Right lobe of liver (tissue), 6 donors: ENCODE measurements at places on chromosomes 16 and 17.

DNA sequence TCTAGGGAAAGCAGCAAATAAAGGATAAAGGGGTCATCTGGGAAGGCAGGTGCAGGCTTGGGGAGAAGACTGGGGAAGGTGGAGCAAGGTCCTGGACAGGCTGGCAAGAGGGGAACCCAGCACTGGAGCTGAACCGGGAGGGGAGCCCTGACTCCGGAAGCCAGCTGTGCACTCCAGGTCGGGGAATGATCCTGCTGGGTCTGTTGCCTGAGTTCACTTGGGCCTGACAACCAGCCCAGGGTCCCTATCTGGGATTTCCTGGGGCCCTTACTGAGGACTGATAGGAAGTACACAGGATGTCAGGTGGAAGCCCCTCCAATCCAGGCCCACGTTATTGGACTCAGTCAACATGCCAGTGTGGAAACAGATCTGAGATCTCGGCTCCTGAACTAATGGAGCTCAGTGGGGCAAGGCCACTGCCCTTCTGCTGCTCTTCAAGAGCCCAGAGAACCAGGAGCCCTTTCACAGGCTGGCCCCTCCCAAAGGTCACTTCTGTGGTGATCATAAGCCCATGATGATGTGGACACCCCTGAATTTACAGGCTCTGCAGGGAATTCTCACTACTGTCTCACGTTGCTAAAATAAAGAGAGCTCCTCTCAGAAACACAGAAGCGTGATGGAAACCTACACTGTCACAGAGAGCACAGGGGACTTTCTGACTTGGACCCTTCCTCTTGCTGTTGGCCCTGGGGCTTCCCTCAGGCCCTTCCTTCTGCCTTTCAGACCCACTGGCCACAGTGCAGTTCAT, 19.9 kb upstream of the PITPNM3 start:
- no peak for DNase-seq

DNA sequence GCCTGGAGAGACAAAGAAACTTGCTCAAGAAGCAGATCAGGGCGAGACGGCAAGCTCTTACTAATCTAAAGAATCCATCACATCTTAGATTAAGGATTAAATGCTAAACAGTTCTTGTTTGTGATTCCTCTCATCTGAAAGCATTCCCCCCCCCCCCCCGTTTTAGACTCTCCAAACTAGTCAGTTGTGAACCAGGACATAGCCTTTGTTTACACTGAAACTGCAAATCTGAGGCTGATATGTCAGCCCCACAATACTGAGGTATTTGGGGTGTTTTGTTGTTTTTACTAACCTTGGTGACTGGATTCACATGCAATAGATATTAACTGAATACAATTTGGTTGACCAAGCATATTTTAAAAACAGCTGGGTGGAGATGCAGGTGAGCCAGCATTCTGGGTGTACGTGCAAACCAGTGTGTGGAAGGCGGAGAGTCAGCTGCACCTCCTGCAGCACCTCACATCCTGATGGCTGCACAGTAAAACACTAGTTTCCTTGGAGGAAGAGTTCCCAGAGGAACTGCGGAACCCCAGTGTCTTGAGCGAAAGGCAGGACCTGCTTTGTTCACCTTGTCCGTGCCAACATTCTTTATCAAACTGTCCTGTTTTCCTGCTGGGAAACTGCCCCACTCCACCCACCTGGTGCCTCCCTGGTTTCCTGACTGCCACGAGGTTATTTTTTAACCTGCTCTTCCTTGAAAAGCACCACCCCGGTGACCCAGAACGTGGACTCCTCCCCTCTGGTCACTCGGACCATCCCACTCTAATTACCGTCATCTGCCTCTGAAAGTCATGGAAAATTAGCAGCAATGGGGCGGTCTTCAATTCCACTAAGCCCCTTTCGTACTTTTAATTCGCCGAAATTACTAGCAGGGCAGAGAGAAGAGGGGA, 1.2 kb upstream of the YPEL2 start:
- peak; percentile 93 for DNase-seq

DNA sequence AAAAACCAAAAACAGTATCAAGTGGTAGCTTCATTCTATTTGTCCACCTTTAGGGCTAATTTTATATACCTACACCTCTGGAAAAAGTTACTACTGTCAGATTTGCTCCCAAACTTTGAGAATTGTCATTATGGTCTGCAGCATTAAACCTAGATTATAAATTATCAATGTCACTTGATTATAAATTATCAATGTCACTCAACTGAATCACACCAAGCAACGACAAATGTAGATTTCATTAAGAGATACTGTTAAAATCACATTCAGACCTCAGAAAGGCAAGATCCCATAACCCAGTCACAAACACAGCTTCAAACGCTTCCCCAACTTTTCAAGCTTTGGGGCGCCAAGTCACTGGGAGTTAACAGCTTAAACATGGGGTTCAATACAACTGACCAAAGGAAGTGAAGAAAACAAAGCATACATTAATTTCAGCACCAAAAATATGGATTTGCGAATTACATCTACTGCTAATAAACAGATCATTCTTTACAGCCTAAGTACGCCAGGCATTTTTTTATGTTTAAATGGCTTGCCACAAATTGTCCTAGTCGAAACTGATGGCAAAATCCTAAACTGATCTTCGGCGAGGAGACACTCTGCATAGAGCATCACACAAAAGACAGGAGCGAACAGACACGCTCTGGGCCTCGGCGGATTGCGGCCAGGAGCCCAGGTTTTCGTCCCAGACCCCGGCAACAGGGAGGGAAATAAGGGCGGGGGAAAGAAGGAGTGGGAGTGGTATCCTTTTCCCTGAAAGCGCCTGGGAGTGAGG, 981 bp downstream of the GLG1 start:
- no peak for DNase-seq

- DNase-seq, result no peak
Observed at GRCh38 chr17:77321649-77322513, 181.1 kb downstream of the SEC14L1 start.

GRCh38 chr16:17252064-17252463, 218.7 kb downstream of the XYLT1 start:
- no peak for DNase-seq

- no peak for DNase-seq
Observed at GRCh38 chr17:17053446-17054379, 11.5 kb downstream of the MPRIP start.

- DNase-seq, result no peak
Observed at GRCh38 chr16:53504665-53505064, 1.7 kb upstream of the AKTIP start.

DNA sequence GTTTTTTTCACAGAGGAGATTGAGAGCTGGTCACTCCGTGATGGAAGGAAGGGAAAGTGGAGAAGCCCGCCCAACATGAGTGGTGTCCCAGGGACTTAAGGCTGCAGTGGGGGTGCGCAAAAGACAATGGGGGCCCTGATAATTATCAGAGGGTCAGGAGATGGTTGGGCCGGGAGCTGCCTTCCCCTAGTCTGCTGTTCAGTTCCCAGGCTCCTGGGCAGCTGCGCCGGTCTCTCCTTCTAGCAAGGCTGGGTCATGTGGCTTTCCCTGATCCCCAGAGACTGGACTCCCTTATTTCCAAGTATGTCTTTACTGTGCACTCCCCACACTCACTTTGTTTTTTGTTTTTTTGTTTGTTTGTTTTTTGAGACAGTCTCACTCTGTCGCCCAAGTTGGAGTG, 16.2 kb downstream of the CYGB start:
- DNase-seq, result no peak

GRCh38 chr16:27293343-27293742, 20.4 kb upstream of the IL4R start:
- no peak for DNase-seq

- peak; percentile 70 for DNase-seq
Observed at GRCh38 chr16:53071748-53072301, 17.0 kb downstream of the CHD9 start.

DNA sequence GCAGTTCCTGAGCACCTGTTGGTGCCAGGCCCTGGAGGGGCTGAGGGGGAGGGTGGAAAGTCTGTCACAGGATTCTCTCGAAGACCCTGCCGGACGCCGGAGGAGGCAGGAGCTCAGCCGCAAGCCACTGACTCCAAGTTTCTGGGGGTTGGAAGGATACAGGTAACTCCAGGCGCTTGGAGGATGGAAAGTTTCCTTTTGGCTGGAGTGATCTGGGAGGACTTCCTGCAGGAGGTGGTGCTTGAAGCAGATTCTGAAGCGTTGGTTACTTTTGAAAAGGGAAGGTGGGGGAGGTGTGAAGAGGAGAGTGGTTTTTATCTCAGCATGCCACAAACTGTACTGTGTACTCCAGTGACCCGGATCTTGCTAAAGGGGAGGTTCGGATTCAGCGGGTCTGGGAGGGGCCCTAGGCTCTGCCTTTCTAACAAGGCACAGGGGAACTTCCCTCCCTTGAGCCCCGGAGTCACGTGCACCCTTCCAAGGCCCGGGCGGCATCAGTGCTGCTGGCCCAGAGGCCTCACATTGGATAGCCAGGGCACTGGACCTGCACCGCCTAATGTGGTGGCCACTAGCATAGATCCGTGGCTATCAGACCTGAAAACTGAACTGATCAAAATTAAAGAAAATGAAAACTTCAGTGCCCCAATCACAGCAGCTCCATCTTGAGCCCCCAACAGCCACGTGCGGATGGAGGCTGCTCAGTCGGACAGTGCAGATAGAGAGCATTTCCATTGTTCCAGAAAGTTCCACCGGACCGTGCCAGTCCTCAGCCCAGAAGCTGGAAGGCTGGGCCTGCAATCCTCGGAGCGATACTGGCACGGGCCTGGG, 42.2 kb upstream of the GSE1 start:
- DNase-seq, result peak; percentile 65
